ENCODE measurements at places on chromosomes 13 and 19. TPM values are rescaled to one million over a fixed set of nuclear protein-coding genes. Genes with fewer than 3 reads are reported as not detected.
A peak's percentile ranks its signal among the peaks of the same experiment; 100 is the strongest.

ZNF433 gene
- total RNA-seq = 4.0 TPM

RFPL4A gene
- total RNA-seq = not detected

MCEMP1 gene
- total RNA-seq = not detected

GRCh38 chr13:111542530-111543341, 222.3 kb downstream of the TEX29 start:
- H3K36me3 ChIP-seq = no peaks in the 10 kb centered on the region
- no peaks in the 10 kb centered on the region for H3K4me1 ChIP-seq
- no peak overlapping the region for H3K4me3 ChIP-seq
- H3K27ac ChIP-seq = no peak overlapping the region
- no peak for DNase-seq
- H3K27me3 ChIP-seq = peaks cover 6% of the 10 kb centered on the region

DNA sequence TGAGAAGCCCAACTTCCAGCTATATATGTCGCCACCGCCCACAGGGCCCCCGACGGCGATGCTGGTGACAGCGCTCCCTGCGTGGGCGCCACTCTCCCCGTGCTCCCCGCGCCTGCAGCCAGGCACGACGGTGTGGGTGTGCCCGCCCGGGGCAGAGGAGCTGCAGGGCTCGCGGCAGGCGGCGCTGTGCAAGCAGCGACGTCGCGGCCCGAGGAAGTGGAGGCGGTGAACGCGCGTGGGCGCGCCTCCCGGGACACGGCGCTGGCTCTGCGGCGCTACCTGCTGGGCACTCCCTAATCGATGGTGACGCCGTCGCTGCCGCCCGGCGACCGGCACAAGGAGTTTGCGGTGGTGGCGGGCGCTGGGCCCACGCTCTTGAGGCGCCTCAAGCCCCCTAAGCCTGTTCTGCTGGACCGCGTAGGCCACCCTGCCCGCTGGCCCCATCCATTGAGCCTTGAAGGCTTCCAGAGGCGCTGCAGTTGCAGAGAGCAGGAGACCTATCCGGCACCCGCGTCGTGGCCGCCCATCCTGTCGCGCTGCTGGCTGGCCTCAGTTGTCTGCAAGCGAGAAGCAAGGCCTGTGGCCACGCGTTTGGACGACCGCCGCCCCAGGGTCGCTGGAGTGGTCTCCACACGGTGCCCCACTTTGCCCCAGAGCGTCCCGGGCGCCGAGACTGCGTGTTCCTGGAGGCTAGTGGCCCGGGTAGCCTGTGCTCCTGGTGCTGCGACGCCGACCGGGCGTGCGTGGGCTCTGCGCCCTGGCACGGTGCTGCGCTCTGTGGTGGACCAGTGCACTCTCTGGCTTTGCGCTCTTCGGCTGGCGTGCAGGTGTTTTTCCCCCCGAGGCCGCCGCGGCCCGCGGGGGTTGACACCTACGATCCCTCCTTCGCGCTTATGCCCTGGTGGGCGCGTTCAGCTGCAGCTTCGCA, 23.1 kb downstream of the LRFN3 start:
- H3K36me3 ChIP-seq = peaks cover 5% of the 10 kb centered on the region
- no peak overlapping the region for H3K4me3 ChIP-seq
- H3K27me3 ChIP-seq = peaks cover 28% of the 10 kb centered on the region
- no peak for DNase-seq

GRCh38 chr13:98504371-98504963, 72.4 kb downstream of the STK24 start:
- H3K36me3 ChIP-seq = peaks cover 12% of the 10 kb centered on the region
- peaks cover 84% of the 10 kb centered on the region for H3K4me1 ChIP-seq
- H3K4me3 ChIP-seq = peak overlapping the region; percentile 79
- peak overlapping the region; percentile 72 for H3K27ac ChIP-seq

DNA sequence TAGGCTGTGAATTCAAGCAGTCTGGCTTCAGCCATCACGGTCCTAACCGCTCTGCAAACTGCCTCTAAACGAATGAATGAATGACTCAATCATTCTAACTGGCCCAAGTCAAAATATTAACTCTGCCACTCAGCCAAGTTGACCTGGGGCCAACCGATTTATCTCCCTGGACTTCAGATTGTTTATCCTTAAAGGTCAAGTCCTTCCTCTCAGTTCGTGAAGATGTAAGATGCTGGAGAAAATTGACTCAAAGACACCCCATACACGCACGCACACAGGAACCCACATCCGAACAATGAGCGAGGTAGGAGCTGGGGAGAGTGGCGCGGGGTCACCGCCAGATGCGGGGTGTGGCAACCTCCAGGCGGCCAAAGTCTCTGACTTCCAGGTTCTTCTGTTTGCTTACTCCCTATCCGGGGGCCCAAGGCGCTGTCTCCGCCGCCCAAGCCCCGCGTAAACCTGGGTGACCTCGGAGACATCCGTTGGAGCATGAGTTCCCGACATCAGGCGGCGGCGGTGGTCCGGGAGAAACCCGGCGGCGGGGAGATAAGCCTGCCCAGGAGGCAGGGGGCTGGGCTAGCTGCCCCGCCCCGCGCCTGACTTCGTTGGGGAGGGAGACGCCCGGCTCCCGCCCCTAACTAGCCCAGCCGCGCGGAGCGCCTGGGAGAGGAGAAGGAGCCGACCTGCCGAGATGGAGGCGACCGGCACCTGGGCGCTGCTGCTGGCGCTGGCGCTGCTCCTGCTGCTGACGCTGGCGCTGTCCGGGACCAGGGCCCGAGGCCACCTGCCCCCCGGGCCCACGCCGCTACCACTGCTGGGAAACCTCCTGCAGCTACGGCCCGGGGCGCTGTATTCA, at the start of gene CYP2S1:
Gene CYP2S1 (plus strand): TSS at position 646 of the 856 bp plus-strand sequence. CDS start 46 bp downstream, at position 692.
- DNase-seq = no peak
- peak within 1 kb of the TSS; percentile 60 for H3K4me3 ChIP-seq
- H3K36me3 ChIP-seq = no peaks in the 10 kb centered on the region
- peaks cover 26% of the 10 kb centered on the region for H3K4me1 ChIP-seq
- no peak within 1 kb of the TSS for H3K27ac ChIP-seq

DNA sequence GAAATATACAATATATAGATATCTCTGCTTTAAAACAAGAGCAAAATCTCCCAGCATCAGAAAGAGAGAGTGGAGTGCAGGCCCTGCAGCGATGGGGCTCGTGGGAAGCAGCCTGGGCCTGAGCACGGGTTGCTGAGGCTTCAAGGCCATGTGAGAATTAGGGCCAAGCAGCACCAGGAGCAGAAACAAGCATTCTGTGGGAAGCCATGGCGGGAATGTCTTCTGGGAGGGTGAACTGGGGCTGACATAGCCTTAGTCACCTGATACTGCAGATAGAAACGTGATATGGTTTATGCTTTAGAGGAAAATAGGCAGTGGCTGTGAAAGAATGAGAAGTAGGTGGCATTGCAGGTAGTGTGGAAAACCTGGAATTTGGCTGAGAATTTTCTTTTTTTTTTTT, 472.3 kb downstream of the IRS2 start:
- no peak for DNase-seq
- peaks cover 7% of the 10 kb centered on the region for H3K27me3 ChIP-seq
- peaks cover 8% of the 10 kb centered on the region for H3K4me1 ChIP-seq
- H3K4me3 ChIP-seq = no peak overlapping the region
- peaks cover 11% of the 10 kb centered on the region for H3K36me3 ChIP-seq

DNA sequence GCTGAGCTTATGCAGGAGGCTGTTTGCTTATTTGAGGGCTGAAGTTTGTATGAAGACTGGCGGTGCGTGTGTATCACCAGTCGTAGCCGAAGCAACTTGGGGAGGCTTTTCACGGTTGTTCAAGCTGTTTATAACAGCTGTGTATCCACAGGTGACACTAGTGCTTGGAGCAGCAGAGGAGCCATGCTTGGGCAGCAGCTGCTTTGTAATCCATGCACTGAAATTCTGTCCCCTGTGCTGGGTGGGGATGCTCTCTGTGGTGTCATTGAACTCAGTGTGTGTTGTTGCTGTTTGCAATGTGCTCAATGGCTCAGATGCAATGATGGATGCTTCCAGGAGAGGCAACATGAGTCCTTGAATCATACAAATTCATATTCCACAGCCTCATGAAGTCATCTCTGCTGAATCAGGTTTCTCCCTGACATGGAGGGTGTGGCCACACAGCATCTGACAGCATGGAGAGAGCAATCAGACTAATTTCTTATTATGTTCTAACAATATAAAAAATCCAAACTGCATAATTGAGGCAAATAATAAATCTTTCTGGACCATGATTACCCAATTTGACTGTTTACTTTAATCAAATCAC, 18.8 kb upstream of the GTF3A start:
- H3K27me3 ChIP-seq = peaks cover 37% of the 10 kb centered on the region
- DNase-seq = no peak
- H3K36me3 ChIP-seq = no peaks in the 10 kb centered on the region
- H3K4me3 ChIP-seq = no peak overlapping the region
- H3K27ac ChIP-seq = no peak overlapping the region

DNA sequence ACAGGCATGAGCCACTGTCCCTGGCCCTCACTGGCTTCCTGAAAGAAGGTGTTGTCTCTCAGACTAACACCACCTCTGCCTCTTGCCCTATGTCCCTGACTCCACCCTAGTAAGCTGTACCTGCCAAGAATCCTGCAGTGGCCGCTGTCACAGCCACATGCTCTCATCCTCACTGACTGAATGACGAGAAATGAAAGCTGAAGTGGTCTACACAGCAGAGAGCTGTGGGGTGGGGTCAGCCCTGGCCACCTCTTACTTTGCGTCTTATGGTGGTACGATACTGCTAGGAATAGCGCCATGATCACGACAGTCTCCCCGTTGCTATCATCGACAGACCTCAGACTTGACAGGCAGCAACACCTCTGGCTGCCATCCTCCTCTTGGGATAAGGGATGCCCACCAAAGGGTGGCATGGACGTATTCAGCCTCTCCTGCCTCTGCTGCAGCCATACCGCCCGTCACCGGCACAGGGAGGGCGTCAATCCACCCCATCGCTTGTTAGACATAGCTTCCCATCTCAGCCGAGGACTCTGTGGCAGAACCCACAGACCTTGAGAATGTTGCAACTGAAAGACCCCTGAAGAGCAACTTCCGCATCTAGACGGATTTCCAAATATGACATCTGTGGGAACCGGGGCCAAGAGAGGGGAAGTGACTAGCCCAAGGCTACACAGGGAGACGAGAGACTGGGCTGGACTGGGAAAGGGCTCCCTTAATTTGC, 809 bp downstream of the MYO1F start:
- H3K27me3 ChIP-seq = peaks cover 15% of the 10 kb centered on the region
- no peak overlapping the region for H3K4me3 ChIP-seq
- peaks cover 4% of the 10 kb centered on the region for H3K36me3 ChIP-seq
- H3K4me1 ChIP-seq = peaks cover 20% of the 10 kb centered on the region
- DNase-seq = no peak
- no peak overlapping the region for H3K27ac ChIP-seq

DNA sequence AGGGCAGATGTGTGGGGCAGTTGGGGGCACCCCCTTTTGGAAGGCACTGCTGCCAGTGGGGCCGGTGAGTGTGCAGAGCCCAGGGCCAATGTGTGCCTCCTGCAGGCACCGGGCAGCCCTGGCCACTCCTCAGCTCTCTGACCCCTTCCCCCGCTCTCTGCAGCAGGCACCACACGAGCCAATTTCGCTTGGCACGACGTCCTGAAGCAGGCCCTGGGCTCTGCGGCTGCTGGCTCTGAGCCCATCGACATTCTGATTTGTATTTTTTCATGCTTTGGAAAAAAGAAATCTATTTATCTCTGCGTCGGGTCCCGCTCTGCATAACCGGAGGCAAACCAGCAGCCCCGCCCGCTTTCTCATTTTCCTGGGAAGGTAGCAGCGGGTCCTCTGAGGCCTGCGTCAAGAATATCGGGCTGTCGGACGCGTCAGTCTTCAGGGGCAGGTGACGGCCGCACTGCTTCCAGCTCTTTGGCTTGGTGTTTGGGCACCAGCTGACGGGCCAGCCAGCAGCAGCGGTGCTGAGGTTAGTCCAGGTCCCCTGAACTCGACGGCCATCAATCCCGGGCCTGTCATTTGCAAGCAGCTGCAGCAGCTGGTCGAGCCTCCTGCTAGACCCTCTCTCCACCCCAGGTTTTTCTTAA, 134.3 kb downstream of the KDM4B start:
- no peak overlapping the region for H3K4me3 ChIP-seq
- no peak for DNase-seq
- H3K36me3 ChIP-seq = peaks cover 32% of the 10 kb centered on the region
- no peak overlapping the region for H3K27ac ChIP-seq

GRCh38 chr19:8371011-8371804, 7.3 kb downstream of the ANGPTL4 start:
- no peaks in the 10 kb centered on the region for H3K27me3 ChIP-seq
- no peak for DNase-seq
- peaks cover 9% of the 10 kb centered on the region for H3K36me3 ChIP-seq
- no peak overlapping the region for H3K27ac ChIP-seq
- H3K4me1 ChIP-seq = peaks cover 19% of the 10 kb centered on the region

DNA sequence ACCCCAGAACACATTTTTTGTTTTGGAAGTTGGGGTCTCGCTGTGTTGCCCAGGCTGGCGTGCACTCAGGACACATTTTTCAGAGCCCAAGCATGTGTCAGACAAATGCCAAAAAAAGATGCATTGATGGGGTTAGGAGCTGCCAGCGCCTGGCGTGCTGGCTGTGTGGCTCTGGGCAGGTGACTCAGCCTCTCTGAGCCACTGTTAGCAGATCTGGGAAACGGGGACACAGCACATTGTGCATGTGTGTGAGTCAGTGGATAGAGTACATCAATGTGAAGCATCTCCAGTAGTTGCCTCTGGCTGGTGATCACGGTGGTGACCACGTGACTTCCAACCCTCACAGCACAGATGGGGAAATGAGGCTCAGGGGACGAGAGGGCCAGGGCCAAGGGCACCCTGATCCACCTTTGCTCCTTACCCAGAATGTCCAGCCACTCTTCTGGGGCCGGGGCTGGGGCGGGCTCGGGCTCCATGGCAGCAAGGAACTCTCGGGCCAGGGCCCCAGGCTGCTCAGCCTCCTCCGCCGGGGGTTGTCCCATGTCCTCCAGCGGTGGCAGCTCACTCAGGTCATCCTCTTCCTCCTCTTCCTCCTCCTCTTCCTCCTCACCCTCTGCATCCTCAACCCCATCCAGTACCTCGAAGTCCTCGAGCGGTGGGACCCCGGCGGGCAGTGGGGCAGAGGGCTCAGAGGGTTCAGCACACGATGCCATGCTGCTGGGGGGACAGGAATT, 1.9 kb downstream of the FKBP8 start:
- peak overlapping the region; percentile 88 for H3K4me3 ChIP-seq
- peak; percentile 75 for DNase-seq
- H3K4me1 ChIP-seq = peaks cover 25% of the 10 kb centered on the region

Data from HFFc6 (cell line).